ENCODE measurements at places on chromosomes 1 and 21.

DNA sequence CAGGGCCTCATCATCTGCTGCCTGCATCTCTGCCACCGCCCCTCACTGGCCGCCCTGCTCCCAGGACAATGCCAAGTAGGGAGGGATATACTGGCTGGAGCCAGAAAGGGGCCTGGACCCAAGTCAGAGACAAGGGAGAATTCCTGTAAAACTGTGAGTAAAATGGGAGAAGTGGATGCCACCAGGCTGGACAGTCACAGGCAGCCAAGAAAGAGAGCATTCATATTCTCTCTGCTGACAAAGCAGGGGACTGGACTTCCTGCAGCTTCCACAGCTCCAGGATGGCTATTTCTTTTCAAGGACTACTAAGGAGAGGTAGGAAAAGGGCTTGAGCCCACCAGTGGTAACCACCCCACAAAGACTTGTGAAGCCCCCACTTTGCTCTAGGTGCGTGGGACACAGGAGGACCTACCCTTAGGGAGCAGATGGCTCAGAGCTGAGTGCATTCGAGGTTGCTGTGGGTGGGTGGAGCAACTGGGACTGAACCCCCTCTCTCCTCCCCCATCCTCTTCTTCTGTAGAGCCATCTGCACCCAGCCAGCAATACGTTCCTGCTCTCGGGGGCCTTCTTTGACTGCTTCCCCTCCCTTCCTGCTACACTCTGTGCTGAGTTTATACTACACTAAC, 57.5 kb downstream of the GLIS1 start:
- no peak for DNase-seq

DNA sequence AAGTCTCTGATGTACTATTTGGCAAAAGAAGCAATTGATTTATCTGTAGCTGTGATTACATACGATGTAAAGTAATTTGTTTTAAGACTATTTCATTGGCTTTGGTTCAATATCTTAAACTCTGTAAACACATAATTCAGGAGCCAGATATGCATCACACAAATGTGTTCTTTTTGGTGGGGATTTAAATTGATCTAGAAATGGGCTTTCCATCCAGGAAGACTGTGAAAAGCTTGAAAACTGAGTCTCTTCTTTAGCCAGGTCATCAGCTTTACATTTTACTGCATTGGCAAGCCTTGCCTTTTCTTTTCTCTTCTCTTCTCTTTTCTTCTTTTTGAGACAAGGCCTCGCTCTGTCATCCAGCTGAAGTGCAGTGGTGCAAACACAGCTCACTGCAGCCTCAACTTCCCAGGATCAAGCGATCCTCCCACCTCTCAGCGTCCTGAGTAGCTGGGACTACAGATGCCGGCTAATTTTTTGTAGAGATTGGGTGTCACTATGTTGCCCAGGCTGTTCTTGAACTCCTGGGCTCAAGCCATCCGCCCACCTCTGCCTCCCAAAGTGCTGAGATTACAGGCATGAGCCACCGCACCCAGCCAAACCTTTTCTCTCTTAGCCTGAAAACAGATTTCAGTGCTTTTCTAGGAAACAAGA, 1.4 kb downstream of the RCAN3 start:
- no peak for DNase-seq

GRCh38 chr1:152084853-152085252, 4.0 kb downstream of the TCHHL1 start:
- peak; percentile 19 for DNase-seq

DNA sequence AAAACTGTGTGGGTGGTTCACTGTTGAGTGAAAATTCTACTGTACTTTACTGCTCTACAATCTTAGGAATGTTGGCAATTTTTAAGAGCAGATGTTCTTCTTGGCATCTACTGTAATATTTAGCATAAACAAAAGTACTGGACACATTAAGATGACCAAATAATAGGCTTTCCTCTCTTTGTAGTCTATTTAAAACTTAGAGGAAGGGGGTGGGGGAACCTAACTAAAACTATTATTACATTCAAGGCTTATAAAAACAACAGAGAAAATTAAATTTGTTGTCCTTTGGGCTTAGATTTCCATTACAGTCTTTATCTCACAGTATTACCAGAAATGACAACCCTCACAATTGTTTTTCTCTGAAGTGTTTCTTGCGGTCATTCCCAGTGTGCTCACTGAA, 181.2 kb downstream of the PLPPR4 start:
- no peak for DNase-seq

DNA sequence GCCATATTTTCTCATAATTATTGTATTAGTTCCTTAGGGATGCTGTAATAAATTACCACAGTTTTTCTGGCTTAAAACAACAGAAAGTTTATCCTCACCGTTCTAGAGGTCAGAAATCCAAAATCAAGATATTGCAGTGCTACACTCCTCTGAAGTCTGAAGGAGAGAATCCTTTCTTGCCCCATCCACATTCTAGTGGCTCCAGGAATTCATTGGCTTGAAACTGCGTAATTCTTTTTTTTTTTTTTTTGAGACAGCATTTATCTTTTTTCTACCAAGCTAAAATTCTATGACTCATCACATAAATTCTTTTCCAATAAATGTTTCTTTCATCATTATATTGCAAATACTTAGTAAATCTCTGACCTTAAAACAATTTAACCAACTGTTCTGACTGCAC, 451.0 kb upstream of the RGS18 start:
- DNase-seq: no peak

DNA sequence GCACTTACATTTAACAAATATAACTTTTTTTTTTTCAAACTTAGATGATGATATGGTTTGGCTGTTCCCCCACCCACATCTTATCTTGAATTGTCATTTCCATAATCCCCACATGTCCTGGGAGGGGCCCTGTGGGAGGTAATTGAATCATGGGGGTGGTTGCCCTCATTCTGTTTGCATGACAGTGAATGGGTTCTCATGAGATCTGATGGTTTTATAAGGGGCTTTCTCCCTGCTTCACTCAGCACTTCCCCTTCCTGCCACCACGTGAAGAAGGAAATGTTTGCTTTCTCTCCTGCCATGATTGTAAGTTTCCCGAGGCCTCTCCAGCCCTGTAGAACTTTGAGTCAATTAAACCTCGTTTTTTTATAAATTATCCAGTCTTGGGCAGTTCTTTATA, 432.6 kb downstream of the AMY1C start:
- no peak for DNase-seq

DNA sequence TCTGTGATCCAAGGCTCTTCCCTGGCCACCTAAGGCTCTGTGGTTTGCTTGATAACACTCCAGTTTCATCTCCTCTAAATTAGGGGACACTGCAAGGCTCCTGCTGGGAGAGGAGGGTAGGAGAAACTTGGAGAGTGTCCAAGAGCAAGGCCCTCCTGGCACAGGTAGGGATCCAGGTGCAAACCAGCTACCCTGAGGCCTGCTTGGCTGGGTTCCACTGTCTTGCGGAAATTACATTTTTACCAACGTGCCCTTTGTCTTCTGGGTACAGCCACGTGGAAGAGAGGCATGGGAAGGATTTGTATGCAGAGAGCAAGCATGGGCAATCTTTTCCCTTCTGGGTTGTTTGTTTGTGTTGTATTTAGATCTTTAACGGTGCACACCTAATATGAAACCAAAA, 132.5 kb downstream of the PRDM2 start:
- no peak for DNase-seq

DNA sequence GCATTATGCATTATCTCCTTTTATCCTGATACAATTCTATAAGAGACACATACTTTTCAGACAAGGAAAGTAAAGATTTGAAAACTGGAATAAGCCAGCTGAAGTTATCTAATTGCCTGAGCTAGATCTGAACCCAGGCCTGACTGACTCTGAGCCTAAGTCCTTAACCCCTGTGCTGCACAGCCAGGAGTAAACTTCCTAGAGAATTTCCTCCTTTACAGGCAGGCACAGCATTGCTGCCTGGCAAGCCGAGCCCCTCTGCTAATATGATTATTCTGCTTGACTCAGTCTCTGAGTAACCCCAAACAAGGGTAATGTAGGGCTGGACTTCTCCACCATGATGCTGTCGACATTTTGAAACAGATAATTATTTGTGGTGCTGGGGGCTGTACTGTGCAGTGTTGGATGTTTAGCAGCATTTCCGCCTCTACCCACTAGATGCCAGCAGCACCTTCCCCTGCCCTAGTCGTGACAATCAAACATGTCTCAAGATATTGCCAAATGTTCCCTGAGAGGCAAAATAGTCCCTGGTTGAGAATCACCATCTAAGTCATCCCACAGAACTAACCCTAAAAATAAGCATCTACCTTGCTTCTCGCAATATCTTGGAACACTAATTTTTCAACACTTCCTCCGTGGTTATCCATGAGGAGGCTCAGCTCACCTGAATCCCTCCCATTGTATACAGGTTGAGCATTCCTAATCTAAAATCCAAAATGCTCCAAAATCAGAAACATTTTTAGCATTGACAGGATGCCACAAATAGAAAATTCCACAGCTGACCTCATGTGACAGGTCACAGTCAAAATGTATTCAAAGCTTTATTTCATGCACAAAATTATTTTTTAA, 18.5 kb downstream of the CAMK1G start:
- DNase-seq: peak; percentile 65

GRCh38 chr1:182601416-182601786, 2.8 kb downstream of the RGS16 start:
- DNase-seq: peak; percentile 88

DNA sequence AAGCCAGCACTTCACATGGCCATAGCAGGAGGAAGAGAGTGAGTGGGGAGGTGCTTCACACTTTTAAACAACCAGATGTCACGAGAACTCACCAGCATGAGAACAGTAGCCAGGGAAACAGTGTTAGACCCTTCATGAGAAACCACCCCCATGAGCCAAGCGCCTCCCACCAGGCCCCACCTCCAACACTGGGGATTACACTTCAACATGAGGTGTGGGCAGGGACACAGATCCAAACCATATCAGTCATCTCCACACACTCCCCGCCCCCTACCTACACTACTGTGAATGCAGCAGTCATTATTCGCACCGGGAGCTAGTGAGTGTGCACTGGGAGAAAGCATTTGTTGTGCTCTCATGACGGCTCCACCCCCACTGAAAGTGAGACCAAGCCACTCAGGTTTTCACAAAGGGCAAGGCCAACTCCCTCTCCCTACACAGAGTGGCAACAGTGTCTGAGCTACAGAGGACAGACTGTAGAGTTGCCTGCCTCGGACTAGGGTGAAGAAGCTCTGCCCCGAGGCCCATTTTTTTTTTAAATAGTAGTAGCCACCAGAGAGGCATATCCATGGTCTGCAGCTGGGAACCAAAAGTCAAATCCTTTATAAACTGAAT, 125.6 kb downstream of the BARHL2 start:
- DNase-seq: no peak

DNA sequence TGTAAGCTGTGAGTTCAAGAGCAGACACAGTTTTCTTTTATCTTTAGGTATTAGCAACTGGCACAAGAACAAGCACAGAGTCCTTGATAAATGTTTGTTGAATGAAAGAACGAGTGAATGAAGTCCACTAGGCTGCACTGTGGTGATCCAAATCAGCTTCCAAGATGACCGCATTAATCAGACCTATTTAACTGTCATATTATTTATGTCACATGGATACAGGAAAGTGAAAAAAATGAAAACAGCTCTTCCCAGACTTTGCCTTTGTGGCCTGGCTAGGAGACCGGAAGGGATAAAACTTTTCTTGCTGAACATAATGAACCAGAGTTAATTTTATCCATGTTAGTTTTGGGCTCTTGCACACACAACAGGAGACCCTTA, 261.3 kb downstream of the TNR start:
- DNase-seq: no peak

All from hematopoietic multipotent progenitor cell treated with erythropoietin and hydrocortisone succinate and interleukin-3 and kit ligand, for 8 days (in vitro differentiated cells).